ENCODE measurements at places on chromosomes 2 and 18.

GRCh38 chr2:133641497-133641896 lies 73.2 kb upstream of the NCKAP5 start:
- DNase-seq, result no peak

GRCh38 chr2:222108957-222109585 lies 189.7 kb downstream of the PAX3 start:
- DNase-seq, result no peak

DNA sequence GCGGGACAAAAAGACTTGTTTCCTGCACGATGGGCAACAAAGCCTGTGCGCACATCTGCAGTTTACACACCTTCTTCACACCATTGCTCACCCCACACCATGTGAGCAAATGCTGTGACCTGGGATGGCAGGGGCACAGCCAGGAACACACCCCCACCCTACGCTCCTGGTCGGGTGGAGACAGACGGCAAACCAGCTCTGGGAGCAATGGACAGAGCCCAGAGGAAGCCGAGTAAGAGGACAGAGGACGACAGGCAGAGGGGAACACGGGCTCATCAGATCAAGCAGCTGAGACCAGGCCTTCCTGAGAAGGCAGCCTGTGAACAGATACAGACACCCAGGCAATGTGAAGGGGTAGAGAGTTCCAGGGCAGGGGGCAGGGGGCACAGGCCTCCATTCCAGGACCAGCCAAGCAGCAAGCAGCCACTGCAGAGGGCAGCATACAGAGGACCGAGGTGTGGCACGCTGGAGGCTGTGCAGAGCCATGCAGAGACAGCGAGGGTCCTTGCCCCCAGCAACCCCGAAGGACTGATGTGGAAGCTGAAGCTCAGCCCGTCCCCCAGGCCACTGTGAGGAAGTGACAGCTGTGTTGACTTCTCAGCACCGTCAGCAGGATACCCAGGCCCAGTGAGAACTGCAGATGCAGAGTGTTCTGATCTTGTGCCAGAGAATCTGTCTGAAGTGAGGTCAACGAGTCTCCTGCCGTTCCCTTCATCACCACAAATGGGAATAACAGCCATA lies 46.2 kb downstream of the PARD6G start:
- DNase-seq, result no peak

DNA sequence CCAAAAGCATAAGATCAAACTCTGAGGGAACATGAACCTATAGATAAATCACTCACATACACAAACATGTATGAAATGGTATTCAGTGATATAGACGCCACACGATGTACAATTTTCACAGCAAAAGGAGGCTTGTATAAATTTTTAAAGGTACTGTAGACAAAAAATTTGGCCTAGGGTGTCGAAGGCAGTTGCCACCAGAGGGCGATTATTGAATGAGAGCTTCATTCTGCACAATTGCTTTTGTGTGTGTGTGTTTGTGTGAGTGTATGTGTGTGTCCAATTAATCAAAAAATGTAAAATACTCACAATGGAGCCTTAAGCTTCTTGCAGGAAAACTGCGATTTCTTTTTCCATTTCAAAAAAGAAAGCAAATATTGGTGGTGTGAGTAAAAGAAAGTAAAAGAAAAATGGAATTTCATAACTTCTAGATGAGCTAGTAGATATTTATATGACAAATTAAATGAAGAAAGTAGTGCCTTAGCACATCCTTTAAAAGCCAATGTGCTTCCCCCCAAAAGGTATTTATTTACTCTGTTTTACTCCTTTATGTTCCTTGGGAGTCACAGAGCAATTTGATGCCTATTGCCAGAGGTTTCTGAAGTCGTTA lies 800.1 kb downstream of the SATB2 start:
- no peak for DNase-seq

DNA sequence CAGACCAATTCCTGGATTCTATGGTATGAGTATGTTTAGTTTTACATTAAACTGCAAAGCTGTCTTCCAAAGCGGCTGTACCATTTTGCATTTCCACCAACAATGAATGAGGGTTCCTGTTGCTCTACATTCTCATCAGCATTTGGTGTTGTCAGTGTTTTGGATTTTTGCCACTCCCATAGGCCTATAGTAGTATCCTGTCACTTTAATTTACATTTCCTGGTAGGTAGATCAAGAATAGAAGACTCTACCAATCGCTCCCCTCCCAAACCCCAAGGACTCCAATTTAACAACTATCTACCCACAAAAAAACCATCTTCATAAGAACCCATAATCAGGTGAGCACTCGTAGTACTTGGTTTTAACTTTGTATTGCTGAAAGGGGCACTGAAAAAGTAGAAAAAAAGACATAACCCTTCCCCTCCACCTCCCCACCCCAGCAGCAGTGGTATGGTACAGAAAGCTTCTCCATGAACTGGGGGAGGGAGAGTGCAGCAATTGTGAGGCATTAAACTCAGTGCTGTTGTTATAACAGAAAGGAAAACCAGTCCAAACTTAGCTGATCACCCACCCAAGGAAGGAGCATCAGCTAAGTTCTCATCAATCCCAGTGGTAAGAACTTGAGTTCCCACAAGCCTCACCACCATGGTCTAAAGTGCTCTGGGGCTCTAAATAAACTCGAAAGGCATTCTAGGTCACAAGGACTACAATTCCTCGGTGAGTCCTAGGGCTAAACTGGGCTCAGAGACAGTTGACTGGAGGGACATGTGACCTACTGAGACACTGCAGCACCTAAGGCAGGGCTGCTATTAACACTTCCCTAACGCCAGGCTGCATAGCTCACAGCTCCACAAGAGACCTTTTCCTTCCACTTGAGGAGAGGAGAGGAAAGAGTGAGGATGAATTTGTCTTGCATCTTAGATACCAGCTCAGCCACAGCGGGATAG lies 35.5 kb upstream of the CYTIP start:
- no peak for DNase-seq

GRCh38 chr2:120825370-120826259 lies 89.9 kb downstream of the GLI2 start:
- DNase-seq, result no peak

DNA sequence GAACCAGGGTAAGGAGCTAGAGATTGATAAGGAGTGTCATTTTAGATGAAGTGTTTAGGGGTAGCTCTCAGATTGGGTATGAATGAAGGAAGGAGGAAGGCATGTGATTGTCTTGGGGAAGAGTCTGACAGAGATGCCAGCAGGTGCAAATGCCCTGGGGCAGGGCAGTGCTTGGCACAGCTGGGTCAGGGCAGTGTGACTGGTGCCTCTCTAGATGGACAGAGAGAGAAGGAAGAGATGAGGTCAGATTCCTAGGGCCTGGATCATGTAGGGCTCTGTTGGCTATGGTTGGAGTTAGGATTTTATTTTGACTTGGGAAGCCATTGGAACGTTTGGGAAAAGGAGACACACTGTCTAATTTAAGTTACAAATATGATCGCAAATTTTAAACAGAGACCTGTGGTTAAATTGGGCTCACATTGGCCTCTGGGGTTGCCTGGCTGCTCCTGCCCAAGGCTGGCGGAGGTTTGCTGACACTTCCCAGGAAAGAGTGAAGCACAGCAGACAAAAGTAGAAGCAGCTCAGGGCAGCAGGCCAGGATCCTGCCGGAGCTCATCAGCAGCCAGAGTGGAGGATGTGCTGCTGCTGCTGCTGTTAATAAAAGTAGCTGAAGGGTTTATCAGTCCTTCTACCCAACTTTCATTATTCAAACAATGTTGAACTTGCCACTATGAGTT lies 32.7 kb upstream of the FHL2 start:
- no peak for DNase-seq

- no peak for DNase-seq
These were observed 67.7 kb downstream of the MCFD2 start for GRCh38 chr2:46847726-46848412.

DNA sequence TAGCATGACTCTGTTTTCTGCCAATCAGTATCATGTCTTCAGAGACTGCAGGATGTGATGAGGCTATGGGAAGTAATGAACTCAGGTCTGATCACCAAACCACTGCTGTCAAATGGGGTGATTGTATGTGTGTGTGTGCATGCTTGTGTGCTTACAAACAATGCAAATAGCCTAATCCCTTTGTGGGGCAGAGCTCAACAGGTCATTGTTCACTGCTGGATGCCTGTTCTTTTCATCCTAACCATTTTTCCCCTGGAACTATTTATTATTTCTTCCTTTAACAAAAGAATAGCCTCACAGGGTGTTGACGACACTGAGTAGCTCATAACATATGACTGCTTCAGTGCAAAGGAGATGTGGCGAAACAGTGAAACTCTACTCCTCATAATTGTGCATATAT lies 55.9 kb downstream of the NXPH2 start:
- no peak for DNase-seq

- DNase-seq, result no peak
These were observed 288.2 kb downstream of the IKZF2 start for GRCh38 chr2:212863185-212863588.

DNA sequence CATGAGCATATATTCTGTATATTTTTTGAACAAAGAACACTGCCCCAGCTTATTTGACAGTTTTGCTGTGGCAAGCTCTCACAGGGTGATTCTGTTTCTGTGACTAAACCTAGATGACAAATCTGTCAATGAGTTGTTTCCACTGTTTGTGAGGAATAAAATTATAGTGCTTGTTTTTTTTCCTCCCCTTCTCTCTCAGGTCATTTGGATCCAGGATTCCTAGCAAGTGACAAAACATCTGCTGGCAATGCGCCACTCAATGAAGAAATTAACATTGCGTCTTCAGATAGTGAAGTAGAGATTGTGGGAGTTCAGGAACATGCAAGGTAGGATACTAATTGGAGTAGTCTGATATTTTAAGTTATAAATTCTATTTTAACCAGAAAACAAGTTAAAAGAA lies 149.3 kb downstream of the HAUS1 start:
- no peak for DNase-seq

- no peak for DNase-seq
These were observed 105.1 kb downstream of the NUP35 start for GRCh38 chr2:183229386-183229785.

- DNase-seq, result no peak
These were observed 338.6 kb upstream of the SOX11 start for GRCh38 chr2:5353565-5353964.

DNA sequence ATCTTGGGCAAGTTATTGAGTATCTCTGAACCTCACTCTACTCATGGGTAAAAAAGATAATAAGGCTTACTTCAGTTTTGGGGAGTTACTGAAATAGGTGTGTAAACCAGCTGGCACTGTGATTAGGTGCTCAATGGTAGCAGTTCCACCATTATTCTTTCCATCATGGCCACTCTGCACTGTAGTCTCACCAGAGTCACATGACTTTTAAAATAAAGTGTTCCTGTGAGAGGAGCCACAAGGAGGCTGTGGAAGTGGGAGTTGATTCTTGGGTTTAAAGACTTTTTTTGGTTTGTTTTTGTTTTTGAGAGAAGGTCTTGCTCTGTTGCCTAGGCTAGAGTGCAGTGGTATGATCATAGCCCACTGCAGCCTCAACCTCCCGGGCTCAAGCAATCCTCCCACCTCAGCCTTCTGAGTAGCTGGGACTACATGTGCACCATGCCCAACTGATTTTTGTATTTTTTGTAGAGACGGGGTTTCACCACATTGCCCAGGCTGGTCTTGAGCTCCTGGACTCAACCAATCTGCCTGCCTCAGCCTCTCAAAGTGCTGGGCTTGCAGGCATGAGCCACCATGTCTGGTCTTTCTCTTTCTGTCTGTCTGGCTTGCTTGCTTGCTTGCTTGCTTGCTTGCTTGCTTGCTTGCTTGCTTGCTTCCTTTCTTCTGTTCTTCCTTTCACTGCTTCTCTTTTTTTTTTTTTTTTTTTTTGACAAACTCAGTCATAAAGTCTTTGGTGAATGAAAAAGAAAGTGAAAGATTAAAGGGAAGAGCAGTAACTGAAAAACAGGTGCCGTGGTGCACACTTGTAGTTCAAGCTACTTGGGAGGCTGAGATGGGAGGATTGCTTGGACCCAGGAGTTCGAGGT lies 21.2 kb upstream of the ACVR1 start:
- peak; percentile 30 for DNase-seq

DNA sequence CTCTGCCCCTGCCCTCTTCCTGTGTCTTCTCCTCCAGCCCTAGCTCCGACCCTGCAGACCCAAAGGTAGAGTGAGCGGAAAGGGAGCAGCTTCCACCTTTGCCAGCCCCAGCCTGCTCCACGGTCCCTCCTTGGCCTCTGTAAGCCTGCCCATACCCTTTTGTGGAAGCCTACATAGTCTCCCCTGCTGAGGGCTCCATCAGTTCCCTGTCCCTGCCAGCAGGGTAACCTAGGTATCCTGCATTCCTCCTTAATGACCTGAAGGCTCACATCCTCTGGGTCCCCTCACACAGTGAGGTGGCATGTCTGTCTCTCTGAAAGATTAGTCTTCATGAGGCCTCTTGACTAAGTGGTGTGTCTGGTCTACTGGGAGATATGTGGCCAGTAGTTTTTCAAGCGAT lies 20.5 kb upstream of the ACKR3 start:
- no peak for DNase-seq

- DNase-seq, result peak; percentile 32
These were observed 1.2 kb downstream of the MYL12A start for GRCh38 chr18:3248658-3249359.

GRCh38 chr2:233449081-233449901 lies 95.0 kb downstream of the DGKD start:
- no peak for DNase-seq

DNA sequence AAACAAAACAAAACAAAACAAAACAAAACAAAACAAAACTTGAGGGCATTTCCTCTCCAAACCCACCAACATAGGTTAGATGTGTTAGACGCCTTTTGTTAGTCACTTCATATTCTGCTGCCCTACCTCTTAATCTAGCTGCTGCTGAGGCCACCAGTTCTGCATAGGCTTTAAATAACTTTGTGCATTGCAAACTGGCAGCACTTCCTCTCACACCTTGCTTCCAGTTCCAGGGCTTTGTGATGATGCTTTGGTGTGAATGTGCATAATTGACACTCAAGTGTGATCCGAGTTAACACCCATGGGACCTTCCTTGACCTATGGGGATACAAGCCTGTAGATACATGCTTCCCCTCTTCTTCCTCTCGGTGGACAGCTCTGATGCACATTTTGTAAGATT lies 2.3 kb upstream of the SERPINB11 start:
- DNase-seq, result no peak

- DNase-seq, result no peak
These were observed 31.7 kb downstream of the INPP4A start for GRCh38 chr2:98476192-98476868.

DNA sequence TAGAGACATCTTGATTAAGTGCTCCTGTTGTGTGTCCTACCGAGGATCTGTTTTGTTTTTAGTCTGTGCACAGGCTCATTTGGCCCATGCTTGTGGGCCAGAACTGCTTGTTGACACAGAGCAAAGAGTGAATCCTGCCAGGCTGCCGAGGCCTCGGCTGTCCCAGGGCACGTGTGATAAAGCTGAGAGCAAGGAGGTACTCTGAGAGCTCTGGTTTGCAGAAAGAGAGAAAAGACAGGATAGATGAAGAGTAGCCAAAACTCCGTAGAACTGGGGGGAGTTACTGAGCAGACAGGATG lies 175.1 kb downstream of the FAM210A start:
- DNase-seq, result no peak

DNA sequence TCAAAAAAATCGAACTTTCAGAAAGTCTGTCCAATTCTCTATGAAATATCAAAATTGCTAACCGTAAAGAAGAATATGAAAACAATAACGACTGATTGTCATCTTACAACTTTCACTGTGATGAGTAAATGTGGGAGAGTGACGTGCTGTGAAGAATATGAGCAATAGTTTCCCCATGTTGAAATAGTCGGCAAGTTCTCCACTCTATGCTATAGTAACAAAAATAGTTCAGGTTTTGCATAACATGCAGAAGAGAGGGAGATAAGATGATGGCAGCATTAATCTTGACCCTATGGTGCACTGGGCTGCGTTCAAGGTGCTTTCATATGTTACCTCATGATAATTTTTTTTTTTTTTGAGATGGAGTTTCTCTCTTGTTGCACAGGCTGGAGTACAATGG lies 196.8 kb upstream of the CYRIA start:
- no peak for DNase-seq

Data from CD4-positive, alpha-beta T cell treated with Interleukin-15 for 1 hour (primary cell).